M059J (cell line): ENCODE measurements at places on chromosomes 16 and 17.

DNA sequence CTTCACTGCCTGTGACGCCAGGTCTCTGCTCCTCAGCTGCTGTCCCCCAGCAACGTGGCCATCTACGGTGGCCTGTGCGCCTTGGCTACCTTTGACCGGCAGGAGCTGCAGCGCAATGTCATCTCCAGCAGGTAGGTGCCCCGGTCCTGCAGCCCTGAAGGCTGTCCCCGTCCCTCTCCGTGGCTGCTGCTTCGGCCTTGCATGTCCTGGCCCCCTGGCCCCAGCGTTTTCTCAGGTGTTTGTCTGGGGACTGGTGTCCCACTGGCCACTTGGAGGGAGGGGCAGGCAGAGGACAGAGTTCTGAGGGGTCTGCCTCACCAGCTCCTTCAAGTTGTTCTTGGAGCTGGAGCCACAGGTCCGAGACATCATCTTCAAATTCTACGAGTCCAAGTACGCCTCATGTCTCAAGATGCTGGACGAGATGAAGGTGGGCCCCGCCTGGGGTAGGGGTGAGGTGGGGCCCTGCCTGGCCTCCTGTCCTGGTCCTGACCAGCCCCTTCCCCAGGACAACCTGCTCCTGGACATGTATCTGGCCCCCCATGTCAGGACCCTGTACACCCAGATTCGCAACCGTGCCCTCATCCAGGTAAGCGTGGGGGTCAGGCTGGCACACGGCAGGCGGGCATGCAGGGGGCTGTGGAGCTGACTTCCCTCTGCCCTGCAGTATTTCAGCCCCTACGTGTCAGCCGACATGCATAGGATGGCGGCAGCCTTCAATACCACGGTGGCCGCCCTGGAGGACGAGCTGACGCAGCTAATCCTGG, 4.4 kb downstream of the GPS1 start:
- no peak for DNase-seq

GRCh38 chr17:31513731-31514427, 122.4 kb downstream of the RAB11FIP4 start:
- DNase-seq: no peak

DNA sequence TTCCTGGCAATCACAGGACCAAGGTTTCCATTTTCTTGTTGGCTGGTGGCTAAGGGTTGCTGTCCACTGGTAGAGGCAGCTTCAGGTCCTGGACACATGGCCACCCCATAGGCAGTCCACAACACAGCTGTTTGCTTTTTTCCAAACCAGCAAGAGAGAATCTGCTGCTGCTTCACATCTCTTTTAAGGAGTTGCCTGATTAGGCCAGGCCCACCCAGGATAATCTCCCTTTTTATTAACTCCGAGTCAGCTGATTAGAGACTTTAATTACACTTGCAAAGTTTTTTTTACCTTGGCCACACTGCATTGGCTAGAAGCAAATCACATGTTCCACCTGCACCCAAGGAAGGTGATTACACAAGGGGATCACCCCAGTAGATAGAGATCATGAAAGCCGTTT, 106.6 kb upstream of the IRX6 start:
- DNase-seq: no peak

- no peak for DNase-seq
Observed at GRCh38 chr17:73759734-73760438, 115.6 kb upstream of the SDK2 start.

GRCh38 chr16:5971106-5971505, 873.5 kb upstream of the EEF2KMT start:
- no peak for DNase-seq
